ENCODE measurements at places on chromosomes 5 and 9.

DNA sequence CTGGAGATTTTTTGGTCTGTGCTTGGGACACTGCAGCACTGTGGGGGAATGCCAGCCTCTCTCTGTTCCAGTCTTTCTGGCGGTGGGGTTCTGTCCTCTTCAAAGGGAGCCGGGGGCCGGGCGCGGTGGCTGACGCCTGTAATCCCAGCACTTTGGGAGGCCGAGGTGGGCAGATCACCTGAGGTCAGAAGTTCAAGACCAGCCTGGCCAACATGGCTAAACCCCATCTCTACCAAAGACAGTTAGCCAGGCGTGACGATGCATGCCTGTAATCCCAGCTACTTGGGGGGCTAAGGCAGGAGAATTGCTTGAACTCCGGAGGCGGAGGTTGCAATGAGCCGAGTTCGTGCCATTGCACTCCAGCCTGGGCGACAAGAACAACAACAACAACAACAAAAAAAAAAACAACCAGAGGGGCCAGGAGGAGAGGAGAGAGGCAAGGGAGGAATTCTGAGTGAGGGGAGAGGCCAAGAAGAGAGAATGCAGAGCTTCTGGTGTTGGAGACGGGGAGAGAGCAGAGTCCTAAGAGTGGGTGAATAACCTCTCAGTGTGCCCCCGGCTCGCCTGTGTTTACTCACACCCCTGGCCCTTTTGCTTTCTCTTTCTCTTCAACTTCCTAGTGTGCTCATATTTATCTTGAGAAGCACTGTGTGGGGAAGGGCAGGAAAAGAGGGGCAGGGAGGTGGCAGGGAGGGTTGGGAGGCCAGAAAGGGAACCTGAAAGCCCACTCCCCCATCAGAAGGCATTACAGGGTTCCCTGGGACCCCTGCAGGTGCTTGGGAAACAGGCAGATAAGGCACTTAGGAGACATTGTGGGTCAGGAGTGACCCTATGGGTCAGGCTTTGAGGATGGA is 3.2 kb upstream of the SET start:
- DNase-seq, result no peak

DNA sequence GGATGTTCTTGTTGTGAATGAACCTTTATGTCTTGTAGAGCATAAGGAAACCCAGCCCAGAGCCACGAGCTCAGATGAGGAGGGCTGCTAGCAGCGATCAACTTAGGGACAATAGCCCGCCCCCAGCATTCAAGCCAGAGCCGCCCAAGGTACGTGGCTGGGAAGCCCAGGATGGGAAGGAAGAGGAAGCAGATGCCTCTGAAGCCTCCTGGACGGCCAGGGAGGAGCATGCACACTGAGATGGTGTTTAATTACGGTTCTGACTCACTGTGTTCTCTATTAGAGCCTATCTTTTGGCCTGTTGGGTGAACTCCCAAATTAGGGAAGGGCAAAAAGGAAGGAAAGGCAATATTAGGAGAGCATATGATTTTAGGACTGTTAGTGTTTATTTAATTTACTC is 75.3 kb downstream of the TJP2 start:
- DNase-seq, result no peak

DNA sequence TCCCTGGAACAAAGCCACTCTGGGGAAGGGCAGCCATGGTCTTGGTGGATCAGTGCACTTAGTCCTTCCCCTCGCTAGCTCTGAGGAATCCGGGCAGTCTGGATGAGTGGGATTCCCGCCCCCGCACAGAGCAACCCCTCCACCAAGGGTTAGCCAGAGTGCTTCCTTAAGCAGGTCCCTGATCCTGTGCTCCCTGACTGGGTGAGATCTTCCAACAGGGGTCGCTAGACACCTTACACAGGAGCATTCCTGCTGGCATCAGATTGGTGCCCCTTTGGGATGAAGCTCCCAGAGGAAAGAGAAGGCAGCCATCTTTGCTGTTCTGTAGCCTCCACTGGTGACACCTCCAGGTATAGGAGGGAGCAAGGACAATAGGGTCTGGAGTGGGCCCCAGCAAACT is 228.8 kb downstream of the AP3B1 start:
- DNase-seq, result no peak

DNA sequence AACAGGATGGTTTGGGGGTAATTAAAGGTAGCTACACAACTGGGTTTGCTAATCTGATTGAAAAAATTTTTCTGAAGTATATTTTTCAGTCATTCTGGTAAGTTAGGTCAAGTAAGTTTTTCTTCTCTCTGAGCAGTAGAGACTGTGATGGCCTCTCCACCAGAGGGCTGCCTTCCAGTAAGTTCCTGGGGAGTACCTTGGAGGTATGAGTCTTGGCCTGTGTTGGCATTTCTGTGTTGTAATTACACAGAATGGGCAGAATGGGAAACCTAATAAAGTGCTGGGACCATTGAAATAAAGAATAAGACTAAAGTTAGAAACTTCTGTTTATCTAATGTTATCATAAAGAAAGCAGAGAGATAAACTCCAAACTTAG is 430.8 kb downstream of the ARHGEF28 start:
- no peak for DNase-seq

GRCh38 chr9:16180546-16180945 is 627.7 kb downstream of the CCDC171 start:
- no peak for DNase-seq

- DNase-seq, result no peak
Observed at GRCh38 chr9:127170103-127170502, 47.7 kb upstream of the ANGPTL2 start.

GRCh38 chr9:111056538-111056937 is 18.3 kb upstream of the LPAR1 start:
- peak; percentile 27 for DNase-seq

DNA sequence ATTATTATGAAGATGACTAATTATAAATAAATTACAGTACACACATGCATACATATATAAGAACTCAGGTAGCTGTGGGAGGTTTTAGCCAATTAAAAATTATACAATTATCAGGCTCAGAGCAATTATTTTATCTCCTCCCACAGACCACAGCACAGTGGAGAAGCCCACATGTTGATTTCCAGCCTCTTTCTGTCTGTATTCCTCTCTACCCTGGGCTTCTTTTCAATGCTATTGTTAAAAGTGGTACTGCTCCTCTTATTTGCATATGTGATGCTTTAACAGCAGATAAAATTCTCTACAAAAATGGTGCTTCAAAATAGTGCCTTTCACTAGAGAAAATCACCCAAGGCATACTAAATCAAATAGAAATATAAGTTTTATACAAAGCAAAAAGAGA is 218.7 kb downstream of the NFIB start:
- no peak for DNase-seq

GRCh38 chr9:100052375-100052774 is 46.4 kb downstream of the ERP44 start:
- DNase-seq, result no peak

- peak; percentile 17 for DNase-seq
Observed at GRCh38 chr9:20884985-20885593, 146.4 kb downstream of the HACD4 start.

DNA sequence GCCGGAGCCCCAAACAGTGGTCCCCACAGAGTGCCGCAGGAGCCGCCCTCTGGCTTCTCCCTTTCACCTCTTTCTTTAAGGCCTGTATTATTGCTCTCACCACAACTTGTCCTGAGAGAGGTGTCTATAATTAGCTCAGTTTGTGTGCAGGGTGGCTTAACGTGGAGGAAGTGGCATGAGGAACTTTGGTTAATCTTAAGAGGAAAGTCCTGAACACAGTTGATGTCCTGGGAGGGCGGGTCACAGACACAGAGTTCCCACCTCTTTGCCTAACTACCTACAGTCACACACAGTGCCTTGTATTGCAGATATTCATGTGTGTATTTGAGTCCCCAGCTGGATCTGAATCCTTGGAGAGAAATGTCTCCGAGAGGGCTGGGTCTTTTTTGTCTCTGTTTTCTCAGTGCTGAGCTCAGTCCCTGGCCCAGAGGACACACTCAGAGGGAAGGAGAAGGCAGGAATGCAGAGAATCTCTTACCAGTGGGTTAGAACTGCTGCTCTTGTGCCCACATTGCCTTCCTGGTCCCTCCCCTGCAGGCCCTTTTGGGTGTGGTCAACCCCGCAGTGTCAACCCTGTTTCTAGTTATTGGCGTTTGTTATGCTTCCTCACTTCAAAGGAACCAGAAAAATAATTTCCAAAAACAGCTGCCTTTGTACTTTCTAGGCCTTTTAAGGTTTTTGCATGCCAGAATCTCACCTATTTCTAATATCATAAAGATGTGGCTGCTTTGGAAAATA is 392.5 kb downstream of the KDM4C start:
- no peak for DNase-seq

DNA sequence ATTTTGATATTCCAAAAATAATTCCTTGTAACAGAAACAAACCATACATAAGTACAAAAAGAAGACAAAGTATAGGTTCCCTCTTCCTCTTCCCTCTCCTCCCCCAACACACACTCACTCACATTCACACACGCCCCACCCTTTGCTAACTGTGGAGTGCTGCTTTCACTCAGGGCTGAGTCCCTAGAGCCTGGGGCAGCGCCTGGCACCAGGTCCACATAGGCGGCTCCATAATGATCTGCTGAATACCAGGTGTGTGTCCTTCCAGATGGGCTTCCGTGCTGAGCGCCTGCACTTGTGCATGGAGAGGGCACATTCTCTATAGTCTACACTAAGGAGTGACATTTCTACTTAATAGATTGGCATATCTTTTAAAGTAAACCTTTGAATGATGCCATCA is 3.7 kb downstream of the SEMA4D start:
- no peak for DNase-seq

- no peak for DNase-seq
Observed at GRCh38 chr5:129768735-129769134, 20.8 kb downstream of the MINAR2 start.

- DNase-seq, result no peak
Observed at GRCh38 chr5:68333649-68334552, 118.3 kb downstream of the PIK3R1 start.

DNA sequence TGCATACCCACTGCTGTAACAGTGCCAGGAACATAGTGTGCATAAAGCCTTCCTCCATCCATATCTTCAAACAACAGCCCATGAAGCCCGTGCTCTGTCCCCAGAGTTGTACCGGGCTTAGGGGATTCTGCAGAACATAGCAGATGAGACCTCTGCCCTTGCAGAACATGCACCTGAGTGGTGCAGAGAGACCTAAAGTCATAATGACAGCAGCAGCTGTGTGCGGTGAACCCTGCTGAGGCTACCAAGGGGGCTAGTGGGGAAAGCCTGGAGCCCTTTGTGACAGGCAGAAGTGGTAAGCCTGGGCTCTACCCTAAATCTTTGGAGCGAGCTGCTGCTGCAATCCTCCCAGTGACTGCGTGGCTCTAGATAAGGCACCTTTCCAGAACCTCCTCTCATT is 32.2 kb upstream of the BRD3 start:
- DNase-seq, result no peak

DNA sequence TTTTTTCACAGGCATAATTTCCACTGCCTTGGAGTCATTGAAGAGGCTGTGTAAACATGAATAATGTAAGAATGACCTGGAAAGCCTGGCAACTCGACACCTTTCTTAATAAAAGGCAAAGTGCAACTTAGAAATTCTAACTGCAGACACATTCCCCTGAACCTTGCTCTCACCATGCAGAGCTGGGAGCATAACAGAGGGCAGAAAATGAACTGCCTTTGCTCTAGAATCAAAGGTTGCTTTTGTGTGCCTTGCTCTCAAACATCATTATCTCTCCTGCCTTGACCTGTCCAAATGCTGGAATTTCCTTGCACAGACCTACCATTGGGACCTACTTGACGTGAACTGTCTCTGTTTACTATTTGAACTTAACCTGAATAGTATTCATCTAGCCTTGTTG is 462.0 kb upstream of the ZNF462 start:
- no peak for DNase-seq

- no peak for DNase-seq
Observed at GRCh38 chr5:67793966-67794365, 421.6 kb upstream of the PIK3R1 start.

DNA sequence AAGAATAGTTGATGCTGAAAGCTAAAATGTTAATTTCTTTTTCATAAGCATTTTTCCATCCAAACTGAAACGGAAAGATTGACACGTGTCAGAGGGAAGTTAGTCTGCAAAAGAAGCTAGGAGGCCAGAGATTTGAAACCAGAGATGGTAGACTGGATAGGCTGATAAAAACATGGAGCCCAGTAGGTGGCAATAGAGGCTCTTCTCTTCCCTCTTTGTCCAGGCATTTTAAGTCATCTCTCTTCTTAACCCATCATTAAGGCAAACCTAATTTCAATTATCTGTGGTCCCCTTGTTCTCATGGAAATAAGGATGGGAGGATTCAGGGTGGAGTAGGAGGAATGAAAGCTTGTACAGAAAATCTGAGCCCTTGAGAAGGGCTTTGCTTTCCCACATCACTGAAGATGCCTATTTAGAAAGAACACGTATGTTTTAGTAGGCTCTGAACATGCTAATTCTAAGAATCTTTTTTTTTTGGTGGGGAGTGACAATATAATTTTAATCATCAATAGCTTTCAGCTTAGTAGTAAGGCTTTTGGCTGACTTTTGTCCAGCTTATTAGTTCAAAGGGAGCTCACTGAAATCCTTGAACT is 66.6 kb downstream of the ZNF474 start:
- peak; percentile 35 for DNase-seq

- DNase-seq, result no peak
Observed at GRCh38 chr9:127388037-127388855, 8.7 kb upstream of the SLC2A8 start.

GRCh38 chr5:145887976-145888574 is 15.3 kb upstream of the GRXCR2 start:
- DNase-seq, result peak; percentile 33

GRCh38 chr5:68336200-68336599 is 120.6 kb downstream of the PIK3R1 start:
- no peak for DNase-seq

- DNase-seq, result no peak
Observed at GRCh38 chr5:151751091-151751490, 7.3 kb downstream of the ATOX1 start.

- no peak for DNase-seq
Observed at GRCh38 chr9:106019039-106019680, 324.8 kb downstream of the TMEM38B start.

DNA sequence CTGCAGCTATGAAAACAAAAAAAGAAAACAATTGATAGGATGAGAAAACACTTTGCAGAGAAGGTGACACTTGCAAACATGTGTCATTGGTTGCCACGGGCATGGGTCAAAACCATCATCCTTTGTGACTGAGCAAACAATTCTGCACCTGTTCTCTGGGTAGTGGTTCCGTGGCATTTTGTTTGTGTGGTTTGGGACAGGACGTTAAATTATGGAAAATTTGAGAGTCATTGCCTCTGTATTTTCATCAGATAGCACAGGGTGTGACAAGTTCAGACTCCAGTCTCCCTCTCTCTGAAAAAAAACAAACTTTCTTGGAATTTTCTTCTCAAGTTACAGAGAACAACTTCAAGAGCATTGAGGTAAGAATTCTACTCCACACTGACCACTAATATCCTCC is 113.4 kb upstream of the HMHB1 start:
- no peak for DNase-seq

GRCh38 chr5:39469777-39470415 is 45.1 kb upstream of the DAB2 start:
- no peak for DNase-seq

GRCh38 chr9:107484117-107484723 is 5.3 kb downstream of the KLF4 start:
- DNase-seq, result peak; percentile 52

GRCh38 chr9:16816011-16816410 is 54.5 kb downstream of the BNC2 start:
- no peak for DNase-seq
